ENCODE measurements at places on chromosomes 7 and 10.

- no peak for DNase-seq
Observed at GRCh38 chr7:114691605-114692004, 230.3 kb upstream of the MDFIC start.

DNA sequence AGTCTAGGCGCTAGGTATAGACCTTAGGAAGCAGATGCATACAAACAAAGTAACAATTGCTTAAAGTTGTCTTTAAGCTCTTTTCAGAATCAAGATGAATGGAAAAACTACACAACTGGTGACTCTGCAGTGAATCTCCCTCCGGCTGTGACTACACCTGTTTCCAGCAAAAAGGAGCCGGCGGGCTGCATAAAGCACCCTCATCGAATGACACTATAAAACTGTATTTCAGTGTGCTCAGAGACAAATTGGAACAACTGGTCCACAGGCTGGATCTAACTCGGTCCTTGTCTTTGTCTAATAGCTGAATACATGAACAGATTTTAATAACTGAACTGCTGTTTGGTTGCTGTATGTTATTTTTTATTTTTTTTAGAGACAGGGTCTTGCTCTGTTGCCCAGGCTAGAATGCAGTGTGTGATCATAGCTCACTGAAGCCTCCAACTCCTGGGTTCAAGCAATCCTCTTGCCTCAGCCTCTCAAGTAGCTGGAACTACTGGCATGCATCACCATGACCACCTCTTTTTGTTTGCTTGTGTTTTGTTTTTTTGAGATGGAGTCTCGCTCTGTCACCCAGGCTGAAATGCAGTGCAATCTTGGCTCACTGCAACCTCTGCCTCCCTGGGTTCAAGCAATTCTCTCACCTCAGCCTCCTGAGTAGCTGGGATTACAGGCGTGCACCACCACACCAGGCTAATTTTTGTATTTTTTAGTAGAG lies 64.2 kb upstream of the SVIL start:
- no peak for DNase-seq

DNA sequence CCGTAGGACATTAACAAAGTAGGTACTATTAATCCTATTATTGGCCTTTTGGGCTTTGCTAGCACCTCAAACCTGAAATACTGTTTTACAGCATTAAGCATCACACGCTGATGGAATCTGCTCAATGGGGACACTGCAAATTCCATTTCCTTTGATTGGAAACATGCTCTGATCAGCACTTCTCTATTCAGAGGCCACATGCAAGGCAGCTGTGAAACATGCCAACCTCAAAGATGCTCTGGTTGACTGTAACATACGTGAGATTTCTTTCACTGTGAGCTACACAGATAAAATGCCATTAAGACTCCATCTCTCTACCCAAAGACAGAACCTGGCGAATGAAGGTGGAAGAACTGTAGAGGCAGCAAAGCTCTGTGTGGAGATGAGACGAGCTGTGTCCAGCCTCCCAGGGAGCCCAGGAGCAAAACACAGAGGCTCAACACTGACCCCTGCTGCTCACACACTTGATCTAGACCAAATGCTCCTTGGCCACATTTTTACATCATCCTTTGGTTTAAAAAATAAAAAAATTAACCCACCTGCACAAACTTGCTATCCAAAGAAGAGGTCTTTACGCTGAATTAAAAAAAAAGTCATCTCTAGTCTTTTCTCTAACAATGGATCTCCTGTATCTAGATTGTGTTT lies 8.0 kb downstream of the RSU1 start:
- peak; percentile 78 for DNase-seq

GRCh38 chr7:150898475-150899011 lies 46.2 kb downstream of the AOC1 start:
- peak; percentile 92 for DNase-seq
